ENCODE measurements at places on chromosomes 6 and 20.

GRCh38 chr6:31837369-31838113 lies 10.0 kb downstream of the HSPA1B start:
- no peak for DNase-seq

GRCh38 chr6:43129434-43130194 lies 41.5 kb upstream of the SRF start:
- no peak for DNase-seq

DNA sequence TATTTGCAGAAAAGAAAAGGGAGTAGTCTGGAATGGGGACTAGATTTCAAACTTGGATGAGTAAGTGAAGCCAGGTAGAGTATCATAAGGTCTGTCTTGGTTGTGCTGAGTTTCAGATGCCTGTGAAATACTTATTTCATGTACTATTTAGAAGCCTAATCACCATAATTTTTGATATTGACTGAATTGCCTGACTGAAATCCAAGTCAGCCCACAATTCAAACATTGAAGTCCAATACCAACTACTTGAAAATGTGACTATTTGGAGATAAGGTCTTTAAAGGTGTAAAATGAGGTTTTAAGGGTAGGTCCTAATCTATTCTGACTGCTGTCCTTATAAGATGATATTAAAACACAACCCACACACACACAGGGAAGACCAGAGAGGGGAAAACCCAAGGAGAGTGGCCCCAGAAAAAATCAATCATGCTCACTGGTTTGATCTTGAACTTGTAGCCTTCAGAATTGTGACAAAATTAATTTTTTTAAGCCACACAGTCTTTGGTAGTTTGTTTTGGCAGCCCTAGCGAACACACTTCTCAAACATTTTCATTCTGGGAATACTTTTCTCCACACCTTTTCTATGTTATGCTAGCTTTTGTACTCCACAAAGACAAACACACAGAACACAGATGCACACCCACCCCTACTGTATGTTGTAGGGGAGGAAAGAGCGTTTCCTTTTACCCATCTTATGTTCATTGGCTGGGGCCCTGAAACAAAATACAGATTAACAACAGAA lies 126.3 kb downstream of the HFE start:
- DNase-seq: no peak

GRCh38 chr6:39128832-39129231 lies 13.8 kb upstream of the SAYSD1 start:
- no peak for DNase-seq

- DNase-seq: no peak
Measured at GRCh38 chr20:46746956-46747526, 37.6 kb downstream of the SLC2A10 start.

DNA sequence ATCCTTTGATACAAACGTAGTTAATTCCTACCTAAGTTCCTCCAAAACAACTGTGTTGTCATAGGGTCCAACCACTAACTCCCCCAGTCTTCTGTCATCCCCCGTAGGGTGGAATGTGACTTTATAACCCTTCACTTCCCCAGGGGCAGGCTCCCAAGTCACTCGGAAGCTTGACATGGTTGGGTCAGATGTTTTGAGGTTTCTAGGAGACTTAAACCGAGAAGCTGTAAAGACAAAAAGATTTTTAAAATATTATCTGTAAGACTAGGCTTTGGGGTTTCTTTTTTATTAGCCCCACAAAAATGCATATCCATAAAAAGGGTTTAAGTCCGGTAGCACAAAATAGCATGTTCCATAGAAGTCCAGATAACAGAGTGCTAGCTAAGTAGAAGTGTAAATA lies 50.2 kb downstream of the COL12A1 start:
- no peak for DNase-seq

DNA sequence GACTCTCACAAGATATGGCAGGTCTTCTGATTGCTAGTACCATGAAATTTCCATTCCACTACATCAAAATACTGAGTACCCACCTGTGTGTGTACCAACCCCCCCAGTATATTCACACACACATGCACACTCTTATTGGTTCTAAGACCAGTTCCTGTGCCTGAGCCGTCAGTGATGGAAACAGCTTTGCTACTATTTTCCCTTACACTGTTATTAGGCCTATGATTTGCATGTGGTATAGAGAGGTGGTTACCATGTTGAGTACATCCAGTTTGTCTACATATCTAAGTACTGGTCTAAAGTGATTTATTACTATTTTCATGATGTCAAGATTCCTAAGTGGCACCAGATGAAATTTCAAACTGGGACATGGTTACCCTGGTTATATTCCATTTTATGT lies 459.9 kb downstream of the BCKDHB start:
- DNase-seq: no peak

GRCh38 chr6:106553440-106553839 lies 75.9 kb downstream of the RTN4IP1 start:
- DNase-seq: no peak

DNA sequence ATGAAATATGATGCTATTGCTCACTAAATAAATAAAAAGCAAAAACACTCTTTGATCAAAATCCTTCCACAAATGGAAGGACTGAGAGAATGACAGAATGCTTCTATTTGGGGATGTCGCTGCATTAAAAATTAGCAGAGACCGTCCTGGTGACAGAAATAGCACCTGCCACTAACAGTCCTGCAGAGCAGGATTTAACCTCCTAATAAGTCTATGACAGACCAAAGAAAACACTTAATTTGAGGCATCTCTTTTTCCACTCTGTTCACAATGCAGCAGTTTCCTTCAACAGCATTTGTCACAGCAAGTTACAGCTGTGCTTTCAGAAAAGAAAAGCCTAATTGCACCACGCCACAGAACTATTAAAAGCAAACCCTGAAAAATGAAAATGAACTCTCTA lies 140.6 kb upstream of the BEND6 start:
- DNase-seq: no peak
